NCI-H446 (cell line): ENCODE measurements at places on chromosomes 4 and X.
A peak's percentile ranks its signal among the peaks of the same experiment; 100 is the strongest.

GRCh38 chr4:113646442-113646822, 115.1 kb downstream of the CAMK2D start:
- DNase-seq = no peak

DNA sequence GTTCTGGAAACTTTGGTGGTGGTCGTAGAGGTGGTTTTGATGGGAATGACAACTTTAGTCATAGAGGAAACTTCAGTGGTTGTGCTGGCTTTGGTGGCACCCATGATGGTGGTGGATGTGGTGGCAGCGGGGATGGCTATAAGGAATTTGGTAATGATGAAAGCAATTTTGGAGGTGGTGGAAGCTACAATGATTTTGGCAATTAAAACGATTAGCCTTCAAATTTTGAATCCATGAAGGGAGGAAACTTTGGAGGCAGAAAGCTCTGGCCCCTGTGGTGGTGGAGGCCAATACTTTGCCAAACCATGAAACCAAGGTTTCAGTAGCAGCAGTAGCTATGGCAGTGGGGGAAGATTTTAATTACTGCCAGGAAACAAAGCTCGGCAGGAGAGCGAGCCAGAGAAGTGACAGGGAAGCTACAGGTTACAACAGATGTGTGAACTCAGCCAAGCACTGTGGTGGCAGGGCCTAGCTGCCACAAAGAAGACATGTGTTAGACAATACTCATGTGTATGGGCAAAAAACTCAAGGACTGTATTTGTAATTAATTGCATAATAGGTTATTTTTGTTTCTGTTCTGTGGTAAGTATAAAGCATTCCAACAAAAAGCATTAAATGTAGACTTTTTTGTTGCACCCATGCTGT, 23.2 kb upstream of the SOD3 start:
- no peak for DNase-seq

GRCh38 chr4:26220696-26221095, 100.1 kb upstream of the RBPJ start:
- no peak for DNase-seq

DNA sequence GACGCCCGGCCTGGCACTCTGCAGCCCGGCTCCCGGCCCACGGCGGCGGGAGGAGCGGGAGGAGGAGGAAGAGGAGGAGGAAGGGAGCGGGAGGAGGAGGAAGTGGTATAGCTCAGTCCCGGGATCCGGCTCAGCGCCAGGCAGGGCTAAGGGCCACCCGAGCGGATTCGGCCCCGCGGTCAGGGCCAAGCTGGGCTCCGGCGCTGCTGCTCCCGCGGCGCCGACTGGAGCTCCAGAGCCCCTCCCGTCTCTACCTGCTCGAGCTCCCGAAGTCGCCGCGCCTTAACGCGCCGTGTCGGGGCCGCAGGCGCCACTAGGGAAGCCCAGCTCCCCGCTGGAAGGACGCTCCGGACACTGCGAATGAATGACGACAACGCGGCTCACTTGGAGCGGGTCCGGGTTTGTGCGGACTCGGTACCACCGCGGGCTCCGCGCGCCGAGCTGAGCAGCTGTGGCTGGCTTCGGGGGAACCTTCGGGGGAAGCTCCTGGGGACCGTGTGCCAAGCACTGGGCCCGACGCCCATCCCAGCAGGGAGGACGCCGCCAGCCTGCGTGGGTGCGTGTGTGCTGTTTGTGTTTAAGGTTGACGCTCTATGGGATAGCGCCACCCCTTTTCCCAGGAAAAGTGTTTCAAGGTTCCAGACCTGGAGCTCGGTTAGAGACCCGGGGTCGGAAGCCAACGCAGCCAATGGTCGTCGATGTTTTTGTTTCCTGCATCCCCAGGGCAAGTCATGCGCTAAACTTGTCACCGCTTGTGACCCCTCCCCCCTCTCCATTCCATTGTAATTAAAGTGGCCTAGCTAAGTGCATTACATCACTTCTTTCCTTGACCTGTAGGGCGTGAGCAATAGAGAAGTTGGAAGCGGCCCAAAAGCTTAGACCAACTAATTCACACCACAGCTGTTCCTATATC, at the start of gene TBC1D9:
Gene TBC1D9, minus strand, starts transcription at position 67 of the 913 bp plus-strand sequence. CDS start 340 bp downstream, outside the sequence.
- DNase-seq = peak; percentile 81

GRCh38 chr4:156792462-156793085, 179.0 kb downstream of the PDGFC start:
- DNase-seq = no peak

DNA sequence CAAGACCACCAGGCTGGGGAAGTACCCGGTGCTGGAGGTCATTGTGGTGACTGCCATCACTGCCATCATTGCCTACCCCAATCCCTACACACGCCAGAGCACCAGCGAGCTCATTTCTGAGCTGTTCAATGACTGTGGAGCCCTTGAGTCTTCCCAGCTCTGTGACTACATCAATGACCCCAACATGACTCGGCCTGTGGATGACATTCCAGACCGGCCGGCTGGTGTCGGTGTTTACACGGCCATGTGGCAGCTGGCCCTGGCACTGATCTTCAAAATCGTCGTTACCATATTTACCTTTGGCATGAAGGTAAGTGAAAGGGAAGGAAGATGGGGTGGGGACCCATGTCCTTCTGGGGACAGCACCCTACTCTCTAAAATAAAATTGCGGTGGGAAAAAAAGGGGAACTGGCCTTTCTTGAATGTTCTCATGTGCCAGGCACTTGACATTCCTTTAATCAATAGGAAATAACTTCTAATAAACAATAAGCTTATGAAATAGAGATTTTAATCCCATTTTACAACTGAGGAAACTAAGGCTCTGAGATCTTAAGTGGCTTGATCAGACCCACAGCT, 51.6 kb downstream of the CLCN4 start:
- DNase-seq = no peak

- DNase-seq = peak; percentile 31
Measured at GRCh38 chrX:153708415-153708814, 15.8 kb downstream of the BCAP31 start.
